Inflammatory macrophage treated with lipopolysaccharide for 4 hours (primary cell): ENCODE measurements at places on chromosomes 16 and 17.

- DNase-seq, result no peak
These were observed 56.9 kb downstream of the MARCHF10 start for GRCh38 chr17:62751060-62751691.

- DNase-seq, result no peak
These were observed 115.0 kb downstream of the RAP1GAP2 start for GRCh38 chr17:2911035-2911754.

DNA sequence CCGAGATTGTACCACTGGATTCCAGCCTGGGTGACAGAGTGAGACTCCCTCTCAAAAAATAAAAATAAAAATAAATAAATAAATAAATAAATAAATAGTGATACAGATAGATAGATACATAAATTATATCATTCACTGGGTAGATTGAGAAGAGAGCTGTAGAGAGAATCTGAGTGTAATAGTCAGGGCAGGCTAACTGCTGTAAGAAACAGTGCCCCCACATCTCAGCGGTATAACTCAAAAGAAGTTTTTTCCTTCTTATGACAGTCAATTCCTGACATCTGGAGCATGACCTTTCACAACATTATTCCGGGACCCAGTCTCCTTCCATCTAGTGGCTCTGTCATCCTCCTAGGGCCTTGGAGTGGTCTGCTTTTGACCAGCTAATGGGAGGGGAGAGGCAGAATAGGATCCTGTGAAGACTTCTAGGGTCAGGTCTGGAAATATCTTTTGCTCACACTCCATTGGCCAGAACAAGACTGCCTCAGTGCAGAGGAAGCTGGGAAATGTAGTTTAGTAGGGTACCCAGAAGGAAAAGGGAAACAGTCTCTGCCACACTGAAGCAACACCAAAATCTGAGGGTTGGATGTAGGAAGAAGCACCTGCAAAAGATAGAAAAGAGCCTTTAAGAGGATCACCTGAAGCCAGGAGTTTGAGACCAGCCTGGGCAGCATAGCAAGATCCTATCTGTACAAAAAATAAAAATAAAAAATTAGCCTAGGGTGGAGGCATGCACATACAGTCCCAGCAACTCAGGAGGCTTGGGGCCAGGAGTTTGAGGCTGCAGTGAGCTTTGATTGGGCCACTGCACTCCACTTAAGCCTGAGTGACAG, 3.0 kb upstream of the QPRT start:
- DNase-seq, result peak; percentile 73

- DNase-seq, result no peak
These were observed 94.9 kb downstream of the ANKRD11 start for GRCh38 chr16:89395150-89396142.

DNA sequence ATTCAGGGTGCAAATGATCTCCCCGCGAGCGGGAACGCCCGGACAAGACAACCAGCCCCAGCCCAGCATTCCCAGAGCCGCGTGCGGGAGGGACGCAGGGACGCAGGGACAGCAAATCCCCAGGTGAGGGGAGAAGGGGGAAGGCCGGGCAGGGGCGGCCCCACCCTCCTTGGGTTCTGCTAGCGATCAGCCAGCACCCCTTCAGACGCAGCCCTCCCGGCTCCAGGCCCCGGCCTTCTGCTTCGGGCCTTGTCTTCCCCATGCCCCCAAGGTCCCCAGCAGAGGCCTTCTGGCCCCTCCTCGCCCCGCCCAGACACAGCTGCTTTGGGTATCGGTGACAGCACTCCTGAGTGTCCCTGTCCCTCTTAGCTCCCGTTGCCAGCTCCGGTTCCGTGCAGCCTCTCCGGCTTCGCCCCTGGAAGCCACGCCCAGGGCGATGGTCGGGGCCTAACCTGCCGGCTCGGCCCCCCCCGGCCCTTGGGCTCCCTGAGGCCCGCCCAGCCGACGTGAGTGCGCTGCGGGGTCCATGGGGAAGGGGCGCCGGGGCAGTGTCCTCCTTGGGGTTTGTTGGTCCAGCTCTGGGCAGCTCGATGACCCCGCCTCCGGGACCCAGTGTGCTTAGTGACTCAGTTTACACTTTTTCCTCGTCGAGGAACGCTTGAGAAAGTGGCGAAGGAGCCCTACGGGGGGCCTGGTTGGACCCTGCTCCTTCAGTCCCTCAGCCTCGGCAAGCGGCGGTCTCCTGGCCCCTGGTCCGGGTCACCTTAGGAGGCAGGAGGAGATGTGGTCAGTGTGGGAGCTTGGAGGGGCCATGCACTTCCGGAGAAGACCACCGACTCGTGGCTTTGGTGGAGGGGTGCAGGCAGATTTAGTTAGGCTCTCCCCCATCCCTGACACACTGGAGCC, 50.5 kb upstream of the AMZ2 start:
- no peak for DNase-seq

DNA sequence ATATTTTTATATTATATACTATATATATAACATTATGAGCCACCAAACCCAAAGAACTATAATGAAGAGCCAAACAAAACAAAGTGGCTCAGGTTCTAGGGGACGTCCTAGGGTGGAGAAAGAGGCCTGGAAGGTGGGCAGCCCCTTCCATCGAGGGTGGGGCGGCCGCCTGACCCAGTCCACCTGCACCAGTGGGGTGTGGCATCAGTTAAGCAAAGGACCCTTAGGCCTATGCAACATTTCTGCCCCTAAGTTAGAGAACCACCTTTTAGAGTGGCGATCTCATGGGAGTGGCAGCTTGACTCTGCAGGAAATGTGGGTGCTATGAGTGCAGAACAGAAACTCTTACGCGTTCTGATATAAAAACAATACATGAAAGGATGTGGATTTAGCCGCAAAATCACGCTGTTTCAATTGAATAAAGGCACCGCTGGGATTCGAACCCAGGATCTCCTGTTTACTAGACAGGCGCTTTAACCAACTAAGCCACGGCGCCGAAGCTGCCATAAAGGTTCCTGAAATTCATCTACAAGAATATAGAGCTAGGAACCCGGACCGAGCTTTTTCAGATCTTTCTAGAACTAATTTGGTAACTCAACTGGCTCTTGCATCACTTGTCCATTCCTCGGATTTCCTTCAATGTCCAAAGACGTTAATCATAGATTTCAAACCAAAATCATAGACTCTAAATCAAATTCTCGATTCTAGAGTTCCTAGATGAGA, 15.6 kb upstream of the AURKB start:
- peak; percentile 71 for DNase-seq

DNA sequence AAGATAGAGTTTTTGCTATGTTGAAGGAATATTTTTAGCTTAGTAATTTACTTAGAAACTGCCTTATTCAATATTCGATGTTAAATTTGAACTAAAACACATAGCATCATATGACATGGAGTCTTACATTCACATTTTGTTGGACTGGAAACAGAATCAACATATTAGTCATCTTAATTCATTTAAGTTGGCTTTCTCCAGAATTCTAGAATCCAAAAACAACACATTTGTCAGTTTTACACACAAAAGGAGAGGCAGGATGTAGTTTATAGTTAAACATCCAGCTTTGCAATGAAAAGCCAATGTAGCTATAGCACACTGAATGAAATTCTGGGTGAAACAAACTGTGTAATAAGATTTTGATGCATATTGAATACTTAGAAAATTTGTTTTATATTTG, 43.3 kb downstream of the WWOX start:
- no peak for DNase-seq

DNA sequence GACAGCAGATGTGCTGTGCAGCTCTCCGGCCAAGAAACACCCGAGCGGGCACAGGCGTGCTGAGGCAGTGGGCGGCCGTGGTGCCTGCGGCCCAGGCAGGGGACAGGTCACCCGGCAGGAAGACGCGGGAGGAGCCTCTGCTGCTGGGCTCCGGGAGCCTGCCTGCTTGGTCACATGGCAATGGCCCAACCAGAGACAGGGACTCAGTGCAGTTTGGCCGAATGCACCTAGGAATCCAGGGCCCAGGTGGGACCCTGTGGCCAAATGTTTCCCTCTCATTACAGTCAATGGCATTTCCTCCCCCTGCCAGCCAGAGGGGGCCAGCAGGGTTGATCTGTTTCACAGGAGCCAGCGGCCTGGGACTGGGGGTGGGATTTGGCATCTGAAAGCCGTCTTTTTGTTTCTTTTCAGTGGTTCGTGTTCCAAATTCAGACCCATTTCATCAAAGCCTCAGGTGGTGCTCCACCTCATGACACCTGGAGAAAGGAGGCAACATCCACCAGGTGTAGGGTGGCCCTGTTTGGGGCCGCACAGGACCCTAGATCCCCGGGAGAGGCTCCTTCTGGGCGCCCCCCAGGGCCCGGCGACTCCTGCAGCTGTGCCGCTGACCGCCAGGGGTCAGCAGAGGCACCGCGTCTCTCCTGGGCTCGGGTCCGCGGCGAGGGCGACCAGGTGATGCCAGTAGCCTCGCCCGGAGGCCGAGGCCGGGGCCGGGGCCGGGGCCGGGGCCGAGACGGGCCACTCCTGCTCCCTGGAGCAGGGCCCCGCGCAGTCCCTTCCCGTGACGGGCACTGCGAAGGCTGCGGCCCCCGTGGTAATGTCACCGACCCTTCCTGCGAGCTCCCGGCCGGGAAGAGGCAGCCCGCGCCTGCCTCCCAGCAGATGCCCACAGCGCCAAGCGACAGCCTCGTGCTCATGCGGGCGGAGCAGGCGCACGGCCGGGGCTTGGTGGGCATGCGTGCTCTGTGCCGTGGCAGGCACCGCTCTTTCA, 118.5 kb downstream of the C16orf78 start:
- peak; percentile 4 for DNase-seq

GRCh38 chr16:68695575-68695974, 41.5 kb upstream of the CDH1 start:
- no peak for DNase-seq

GRCh38 chr16:67967183-67967957, 1.1 kb downstream of the SLC12A4 start:
- DNase-seq, result peak; percentile 22

- peak; percentile 40 for DNase-seq
These were observed 6.3 kb downstream of the C17orf50 start for GRCh38 chr17:35766903-35767510.

DNA sequence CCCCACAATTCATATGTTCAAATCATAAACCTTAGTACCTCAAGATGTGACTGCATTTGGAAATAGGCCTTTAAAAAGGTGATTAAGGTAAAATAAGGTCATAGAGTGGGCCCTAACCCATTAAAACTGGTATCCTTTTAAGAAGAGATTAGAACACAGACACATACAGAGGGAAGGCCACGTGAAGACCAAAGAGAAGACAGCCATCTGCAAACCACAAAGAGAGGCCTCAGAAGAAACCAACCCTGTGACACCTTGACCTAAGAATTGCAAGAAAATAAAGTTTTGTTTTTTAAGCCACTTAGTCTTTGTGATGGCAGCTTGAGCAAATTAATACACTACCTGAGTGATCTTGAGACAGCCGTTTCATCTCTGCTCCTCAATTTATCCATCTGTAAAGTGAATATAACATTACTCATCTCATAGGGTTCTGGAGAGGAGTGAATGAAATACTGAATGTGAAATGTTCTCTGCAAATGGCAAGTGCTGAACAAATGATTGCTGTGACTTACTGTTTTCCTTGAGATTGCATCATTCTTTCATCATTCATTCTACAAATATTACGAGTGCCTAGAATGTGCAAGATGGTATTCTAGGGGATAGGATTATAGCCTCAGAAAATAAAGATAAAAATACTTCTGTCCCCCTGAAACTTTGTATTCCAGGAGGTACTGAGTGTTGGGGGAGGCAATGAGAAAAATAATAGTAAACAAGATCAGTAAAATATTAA, 222.0 kb upstream of the CDH13 start:
- no peak for DNase-seq

GRCh38 chr16:54327609-54328008, 41.0 kb upstream of the IRX3 start:
- DNase-seq, result no peak
